DMS 273 treated with DMSO at 0.1 percent for 48 hours (cell line): ENCODE measurements at places on chromosomes 11 and 22.

GRCh38 chr11:64032050-64032449 lies 3.7 kb upstream of the FLRT1 start:
- no peak for DNase-seq

DNA sequence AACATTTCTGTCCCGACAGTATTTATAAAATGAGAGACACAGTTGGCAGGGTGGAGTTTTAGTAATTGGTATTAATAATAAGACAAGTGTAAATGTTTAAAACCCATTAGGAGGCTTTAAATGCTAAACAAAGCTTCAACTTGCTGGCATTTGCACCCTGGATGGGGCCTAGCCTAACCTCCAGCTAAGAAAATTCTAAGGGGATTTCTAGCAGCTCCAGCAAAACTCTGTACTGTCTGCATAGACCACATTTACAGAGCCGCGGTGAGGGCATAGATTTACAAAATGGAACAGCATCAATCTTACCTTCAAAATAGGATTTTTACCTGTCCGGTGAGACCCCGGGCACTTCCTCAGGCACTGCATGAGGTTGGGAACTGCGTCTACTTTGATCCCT lies 113.9 kb upstream of the ANO1 start:
- no peak for DNase-seq

GRCh38 chr11:66546966-66547661 lies 411 bp downstream of the ACTN3 start:
- DNase-seq, result no peak

GRCh38 chr11:83441171-83441570 lies 155.0 kb upstream of the CCDC90B start:
- no peak for DNase-seq

DNA sequence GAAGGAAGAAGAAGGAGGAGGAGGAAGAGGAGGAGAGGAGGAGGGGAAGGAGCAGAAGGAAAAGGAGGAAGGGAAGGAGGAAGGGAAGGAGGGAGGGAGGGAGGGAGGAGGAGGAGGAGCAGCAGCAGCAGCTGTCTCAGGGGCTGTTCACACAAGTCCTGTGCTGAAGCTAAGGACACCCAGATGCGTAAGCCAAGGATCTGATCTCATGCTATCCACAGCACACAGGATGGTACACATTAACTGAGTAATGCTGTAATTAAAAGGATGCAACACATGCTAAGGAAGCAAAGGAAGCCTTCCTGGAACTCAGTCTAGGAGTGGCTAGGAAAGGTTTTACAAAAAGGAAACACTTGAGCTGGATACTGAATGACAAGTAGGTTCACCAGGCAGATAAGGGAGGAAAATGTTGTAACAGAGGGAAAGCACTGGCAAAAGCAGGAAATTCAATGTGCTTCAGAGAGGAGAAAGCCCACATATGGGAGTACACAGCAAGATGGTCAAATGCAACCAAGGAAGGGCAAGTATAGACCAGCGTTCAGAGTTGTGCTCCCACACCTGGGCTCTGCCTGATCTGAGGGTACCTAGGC lies 32.0 kb downstream of the TRIM66 start:
- DNase-seq, result no peak

DNA sequence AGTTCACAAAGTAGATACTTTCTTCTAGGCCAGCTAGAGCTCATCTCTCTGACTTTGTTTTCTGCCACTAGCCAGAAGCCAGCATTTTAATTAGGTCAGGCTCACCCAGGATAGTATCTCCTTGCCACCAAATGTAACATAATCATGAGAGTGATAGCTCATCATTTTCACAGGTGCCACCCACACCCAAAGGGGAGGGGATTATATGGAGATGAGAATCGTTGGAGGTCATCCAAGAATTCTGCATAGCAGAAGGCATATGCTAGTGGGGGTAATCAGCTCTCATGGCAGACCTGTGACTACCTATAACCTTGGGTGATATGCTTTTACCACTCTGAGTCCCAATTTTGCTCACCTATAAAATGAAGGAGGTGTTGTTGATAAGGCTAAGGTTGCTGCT lies 523.0 kb downstream of the METTL15 start:
- no peak for DNase-seq

DNA sequence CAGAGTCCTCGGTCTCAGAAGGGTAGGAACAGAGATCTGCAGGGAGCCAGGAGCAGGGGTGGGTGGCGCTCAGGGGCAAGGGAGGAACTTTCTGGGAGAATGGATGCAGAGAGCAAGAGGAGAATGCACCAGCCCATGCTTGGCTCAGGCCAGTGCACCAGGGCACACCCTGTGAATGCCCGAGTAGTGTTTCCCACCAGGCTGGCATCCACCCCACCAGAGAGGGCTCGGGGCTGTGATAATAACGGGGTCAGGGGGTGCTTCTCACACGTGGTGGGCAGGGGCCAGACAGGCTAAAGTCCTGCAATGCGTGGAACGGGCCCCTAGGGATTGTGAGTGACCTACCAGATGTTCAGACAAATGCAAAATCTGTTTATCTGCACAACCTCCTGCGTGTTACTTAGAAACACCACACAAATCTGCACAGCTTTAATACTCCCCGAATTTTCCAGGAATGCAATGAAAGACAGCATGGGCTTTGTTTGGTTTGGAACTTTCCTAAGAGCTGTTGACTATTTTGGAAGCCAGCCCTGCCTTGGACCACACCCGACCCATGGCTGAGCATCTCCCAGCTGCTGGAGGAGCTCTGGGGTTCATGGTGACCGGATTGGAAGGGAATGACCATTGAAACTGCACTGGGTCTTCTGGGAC lies 368.3 kb downstream of the SHANK2 start:
- no peak for DNase-seq

DNA sequence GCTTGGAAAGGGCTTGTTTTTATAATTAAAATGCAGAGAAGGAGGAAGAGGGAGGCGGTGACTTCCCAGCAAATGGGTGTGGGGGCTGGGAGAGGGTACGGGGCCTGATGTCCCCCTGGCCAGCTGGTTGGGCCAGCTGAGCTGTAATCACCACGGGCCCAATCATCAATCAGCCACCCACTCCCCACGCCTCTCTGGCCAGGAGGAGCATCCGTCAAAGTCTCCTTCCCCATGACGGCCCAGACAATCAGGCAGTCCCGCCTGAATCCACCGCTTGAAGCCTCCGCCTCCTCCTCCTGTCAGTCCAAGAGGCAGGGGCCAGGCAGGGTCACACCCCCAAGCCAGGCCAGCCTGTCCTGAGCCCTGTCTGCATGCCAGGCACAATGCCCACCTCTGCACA lies 13.3 kb upstream of the CABP7 start:
- no peak for DNase-seq

- DNase-seq, result no peak
Measured at GRCh38 chr11:79691445-79691844, 250.6 kb upstream of the TENM4 start.

- DNase-seq, result no peak
Measured at GRCh38 chr11:120908461-120909181, 115.3 kb upstream of the TBCEL start.

- no peak for DNase-seq
Measured at GRCh38 chr22:44341431-44342346, 28.9 kb upstream of the SHISAL1 start.

DNA sequence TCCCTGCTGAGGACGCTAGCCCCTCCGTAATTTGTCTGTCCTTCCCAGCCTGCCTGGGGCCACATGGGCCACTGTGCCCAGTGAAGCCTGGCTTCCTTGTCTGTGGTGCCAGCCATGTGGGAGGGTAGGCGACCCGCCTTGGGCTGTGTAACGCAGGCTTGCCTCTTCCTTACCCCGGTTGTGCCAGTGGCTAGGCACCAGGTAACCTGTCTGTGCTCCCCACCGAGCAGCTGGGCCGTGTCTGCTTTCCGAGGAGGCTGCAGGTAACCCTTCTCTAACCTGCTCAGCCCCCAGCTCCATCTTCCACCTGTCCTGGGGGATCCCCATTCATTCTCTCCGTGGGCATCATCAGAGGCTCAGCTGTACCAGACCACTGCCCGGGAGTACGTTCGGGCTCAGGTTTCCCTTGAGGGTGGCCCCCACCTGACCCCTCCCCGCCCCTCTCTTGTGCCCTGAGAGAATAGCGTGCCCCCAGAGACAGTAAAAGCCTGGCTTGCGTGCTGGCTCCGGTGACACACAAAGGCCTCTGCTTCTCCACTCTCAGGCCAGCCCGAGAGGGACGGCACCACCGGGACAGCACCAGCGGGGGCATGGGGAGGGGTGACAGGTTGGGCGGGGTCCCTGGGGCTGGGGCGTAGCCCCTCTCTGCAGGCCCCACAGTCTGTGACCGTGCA lies 79.1 kb downstream of the CDKN1C start:
- no peak for DNase-seq
